CD8-positive, alpha-beta memory T cell (primary cell): ENCODE measurements at places on chromosomes 12 and 14.

- DNase-seq: no peak
Observed at GRCh38 chr12:113162102-113163029, 12.8 kb downstream of the CFAP73 start.

- DNase-seq: no peak
Observed at GRCh38 chr12:17215759-17216570, 610.0 kb upstream of the LMO3 start.

DNA sequence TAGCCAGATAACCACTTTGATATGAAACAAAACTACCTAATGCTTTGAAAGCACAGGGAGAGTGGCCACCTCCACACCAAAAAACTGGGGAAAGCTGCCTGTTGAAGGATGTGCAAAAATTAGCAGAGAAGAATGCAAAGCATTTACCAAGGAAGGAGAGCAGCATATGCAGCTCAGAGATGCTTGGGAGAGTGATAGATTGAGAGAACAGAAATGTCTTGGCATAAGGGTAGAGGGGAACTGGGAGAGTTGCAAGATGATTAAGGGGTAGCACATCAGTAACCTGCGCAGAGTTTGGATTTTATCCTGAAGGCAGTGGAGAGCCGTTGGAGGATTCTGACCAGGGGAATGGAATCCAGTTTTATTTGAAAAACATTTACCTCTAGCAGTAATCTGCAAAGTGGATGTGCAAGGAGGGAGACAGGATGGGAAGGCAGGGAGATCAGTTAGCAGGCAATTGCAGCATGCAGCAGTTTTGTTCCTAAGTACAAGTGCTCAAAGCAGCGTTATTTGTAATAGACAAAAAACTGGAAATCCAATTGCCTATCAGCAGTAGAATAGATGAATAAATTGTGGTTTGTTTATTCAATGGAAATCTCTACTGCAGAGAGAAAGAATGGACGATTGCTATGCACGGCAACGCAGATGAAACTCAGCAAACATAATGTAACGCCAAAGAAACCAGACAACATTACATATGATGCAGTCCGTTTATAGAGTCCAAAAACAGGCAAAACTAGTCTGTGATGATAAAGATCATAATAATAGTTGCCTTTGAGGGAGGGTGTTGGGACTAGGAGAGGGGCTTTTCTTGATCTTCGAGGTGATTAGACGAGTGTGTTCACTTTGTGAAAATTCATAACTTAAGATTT, 81.5 kb downstream of the BHLHE41 start:
- DNase-seq: no peak

GRCh38 chr14:89588840-89589296, 171.8 kb upstream of the FOXN3 start:
- no peak for DNase-seq

- no peak for DNase-seq
Observed at GRCh38 chr12:121970581-121971300, 50.9 kb upstream of the BCL7A start.

GRCh38 chr14:59358784-59359183, 106.4 kb downstream of the GPR135 start:
- DNase-seq: no peak

DNA sequence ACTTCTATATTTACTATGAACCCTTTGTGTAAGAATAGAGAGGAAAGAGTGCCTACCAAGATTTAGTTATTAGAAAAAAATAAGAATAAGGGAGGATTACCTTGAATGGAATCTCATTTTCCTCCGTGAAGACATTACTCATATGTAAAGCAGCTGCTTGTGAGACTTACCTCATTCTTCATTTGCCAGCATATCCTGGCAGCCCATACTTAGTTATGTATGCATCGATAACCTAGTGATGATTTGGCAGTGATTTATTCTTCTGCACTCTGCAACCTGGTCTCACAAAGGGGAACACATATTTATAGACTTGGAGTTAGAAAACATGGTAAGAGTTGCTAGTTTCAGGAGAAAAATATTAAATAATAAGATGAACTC, 56.8 kb downstream of the LRFN5 start:
- no peak for DNase-seq

- no peak for DNase-seq
Observed at GRCh38 chr12:115946867-115947695, 330.4 kb downstream of the MED13L start.

- DNase-seq: no peak
Observed at GRCh38 chr14:100234511-100234910, 4.4 kb upstream of the YY1 start.

GRCh38 chr12:109709401-109709991, 4.1 kb upstream of the FAM222A start:
- DNase-seq: no peak

- no peak for DNase-seq
Observed at GRCh38 chr12:45582986-45583659, 146.4 kb upstream of the ARID2 start.

- DNase-seq: no peak
Observed at GRCh38 chr12:65825507-65826352, 1.4 kb downstream of the HMGA2 start.

DNA sequence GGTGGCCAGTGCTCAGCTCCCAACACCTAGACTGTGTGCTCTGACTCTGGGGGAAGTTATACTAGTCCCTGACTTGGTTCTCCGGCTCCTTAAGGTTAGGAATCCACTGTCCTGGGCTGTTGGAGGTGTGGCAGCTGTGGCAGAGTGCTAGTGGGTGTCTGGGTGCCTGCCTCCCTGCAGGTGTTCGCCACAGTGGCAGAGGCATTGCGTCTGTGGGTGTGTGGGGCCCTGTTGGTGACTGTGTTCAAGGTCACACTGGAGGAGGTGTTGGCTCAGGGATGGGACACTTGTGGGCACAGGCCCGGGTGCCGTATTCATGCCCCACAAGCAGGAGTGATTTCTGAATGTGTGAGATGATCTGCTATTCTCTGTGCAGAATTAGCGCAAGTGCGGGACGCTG, 467.4 kb downstream of the TMEM121 start:
- no peak for DNase-seq

DNA sequence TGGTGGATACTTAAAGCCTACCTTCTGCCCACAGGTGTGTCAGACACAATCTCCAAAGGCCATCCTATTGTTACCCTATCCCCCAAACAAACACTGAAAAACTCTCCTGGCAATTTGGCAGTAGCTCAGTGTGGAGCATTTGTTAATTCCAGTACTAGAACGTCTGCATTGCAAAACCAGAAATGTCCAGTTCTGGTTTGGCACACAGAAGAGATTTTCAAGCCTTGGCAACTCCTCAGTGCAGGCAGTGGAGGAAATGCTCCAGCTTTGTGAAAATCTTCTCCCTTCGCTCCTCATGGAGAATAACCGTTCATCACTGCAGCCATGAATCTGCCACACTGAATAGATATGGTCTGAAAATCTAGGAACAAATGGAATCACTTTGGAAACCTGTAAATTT, 5.3 kb upstream of the SOCS2 start:
- no peak for DNase-seq

- no peak for DNase-seq
Observed at GRCh38 chr14:51621654-51622053, 30.1 kb upstream of the FRMD6 start.

DNA sequence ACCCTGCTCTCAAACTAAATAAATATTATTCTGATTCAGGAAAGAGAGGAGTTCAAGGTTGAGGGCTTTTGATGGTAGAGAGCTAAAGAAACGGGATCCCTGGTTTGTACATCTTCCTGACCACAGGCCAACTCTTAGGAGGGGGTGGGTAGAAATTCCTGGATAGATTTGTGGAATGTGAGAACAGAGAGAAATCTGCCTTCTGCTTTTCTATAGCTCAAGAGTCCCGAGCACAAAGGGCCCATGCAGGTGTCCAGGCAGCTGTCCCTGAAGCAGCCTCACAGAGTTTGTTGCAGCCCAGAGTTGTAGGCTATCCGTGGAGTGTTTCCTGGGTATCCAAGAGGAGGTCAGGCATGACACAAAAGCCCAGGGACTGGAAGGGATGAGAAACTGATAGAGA, 198.6 kb downstream of the BCAT1 start:
- no peak for DNase-seq

DNA sequence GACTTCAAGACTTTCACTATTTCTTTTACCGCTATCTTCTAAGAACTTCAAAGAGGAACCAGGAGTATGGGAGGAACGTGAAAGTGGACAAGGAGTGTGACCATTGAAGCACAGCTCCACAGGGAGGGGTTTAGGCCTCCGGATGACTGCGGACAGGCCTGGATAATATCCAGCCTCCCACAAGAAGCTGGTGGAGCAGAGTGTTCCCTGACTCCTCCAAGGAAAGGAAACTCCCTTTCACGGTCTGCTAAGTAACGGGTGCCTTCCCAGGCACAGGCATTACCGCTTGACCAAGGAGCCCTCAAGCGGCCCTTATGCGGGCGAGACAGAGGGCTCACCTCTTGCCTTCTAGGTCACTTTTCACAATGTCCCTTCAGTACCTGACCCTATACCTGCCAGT, 267.0 kb downstream of the RPL10L start:
- no peak for DNase-seq

DNA sequence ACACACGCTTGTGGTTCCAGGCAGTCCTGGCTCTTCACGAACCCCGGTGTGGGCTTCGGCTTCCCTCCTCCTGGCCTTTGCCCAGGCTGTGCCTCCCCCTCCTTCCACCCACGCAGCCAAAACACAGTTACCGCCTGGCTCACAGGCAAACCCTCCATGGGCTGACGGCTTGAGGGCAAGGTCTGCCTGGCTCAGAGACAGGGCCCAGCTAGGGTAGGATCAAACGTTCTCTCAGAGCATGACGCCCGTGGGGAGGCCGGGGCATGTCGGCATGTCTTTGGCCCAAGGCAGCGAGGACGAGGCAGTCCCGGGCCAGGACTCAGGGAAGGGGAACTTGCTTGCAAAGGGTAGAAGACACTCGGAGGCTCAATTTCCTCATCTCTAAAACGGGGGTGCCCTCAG, 2.1 kb downstream of the SLC25A47 start:
- DNase-seq: no peak

- DNase-seq: no peak
Observed at GRCh38 chr12:42208574-42208973, 29.5 kb downstream of the YAF2 start.

DNA sequence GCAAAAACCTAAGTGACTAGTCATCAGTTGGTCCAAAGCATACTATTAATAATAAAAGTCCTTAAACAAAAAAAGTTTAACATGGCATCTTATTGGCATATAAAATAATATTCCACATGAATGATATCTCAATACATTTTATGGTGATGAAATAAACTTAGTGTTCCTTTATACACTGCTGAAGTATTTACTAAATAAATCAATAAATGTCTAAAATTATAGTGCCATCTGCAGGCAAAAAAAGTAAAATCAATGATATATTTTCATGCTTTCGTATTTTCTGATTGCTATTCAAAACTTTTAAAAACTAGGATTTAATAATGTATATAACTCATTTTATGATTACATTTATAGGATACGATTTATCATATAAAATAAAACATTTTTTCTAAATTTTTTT, 30.5 kb downstream of the PUS7L start:
- DNase-seq: no peak
